ENCODE measurements at places on chromosomes 16 and 17.

DNA sequence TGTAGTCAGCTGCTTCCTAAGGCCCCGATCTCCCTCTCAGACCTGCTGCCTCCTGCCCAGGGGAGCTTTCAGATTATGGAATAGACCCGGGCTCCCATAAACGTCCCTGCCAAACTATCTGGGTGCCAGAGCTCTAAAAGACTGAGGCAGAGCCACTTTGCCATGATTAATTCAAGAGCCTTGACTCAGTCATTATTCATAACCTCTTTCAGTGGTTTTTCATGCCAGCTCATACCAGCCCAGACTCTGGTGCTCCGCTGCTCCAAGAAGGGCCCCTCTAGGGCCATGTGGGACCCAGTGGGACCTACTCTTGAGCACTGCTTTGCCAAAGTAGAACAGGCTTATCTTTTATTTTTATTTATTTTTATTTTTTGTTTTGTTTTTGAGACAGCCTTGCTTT is 23.9 kb downstream of the DNAI2 start:
- peak; percentile 72 for DNase-seq

- no peak for DNase-seq
Observed at GRCh38 chr17:59899099-59899498, 6.2 kb downstream of the RPS6KB1 start.

DNA sequence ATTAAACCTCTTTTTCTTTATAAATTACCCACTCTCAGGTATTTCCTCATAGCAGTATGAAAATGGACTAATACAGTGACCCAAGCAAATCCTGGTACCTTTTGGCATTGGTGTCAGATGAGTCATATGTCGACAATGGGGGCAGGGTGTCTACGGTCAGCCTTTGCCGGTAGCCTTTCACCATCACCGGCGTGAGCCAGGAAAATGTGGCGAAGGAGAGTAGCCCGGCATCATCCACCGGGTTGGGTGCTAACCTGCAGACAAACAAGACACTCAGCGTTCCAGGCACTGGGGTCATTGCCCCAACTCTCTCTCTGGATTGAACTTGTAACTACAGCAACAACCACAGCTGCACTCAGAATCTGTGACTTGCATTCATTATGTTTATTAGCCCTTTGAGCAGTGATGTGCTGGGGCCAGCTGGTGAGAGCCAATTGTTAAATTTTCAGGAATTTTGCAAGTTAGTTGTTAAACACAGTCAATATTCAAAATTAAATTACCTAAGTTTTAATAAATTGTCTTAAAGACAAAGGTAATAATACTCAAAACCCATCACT is 11.9 kb downstream of the ABCC12 start:
- no peak for DNase-seq

DNA sequence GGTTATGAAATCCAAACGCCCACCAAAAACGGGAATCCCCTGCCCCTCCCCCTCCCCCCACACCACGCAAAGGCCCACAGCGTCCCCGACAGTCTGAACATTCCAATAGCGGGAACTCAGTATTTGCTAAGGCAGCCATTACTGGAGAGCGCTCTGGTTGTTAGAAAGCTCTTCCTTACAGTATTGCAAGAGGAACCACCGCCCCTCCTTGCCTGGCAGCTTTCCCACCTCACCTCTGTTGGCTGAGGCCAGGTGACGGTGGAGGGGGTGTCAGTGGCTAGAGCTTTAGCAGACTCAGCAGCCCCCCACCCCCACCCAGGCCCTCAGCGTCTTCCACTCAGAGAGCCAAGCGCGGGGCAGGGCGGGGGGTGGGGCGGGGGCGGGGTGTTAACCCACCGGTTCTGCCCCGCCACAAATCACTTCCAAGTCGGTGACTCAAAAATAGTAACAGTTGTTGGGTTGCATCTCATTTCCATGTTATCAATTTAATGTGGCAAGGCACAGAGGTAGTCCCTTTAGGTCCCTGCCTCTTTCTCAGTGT is 2.2 kb upstream of the PLEKHH3 start:
- peak; percentile 62 for DNase-seq

GRCh38 chr16:30743716-30744115 is 4.5 kb upstream of the PHKG2 start:
- DNase-seq, result no peak

- DNase-seq, result no peak
Observed at GRCh38 chr17:56023851-56024250, 129.4 kb upstream of the ANKFN1 start.

- no peak for DNase-seq
Observed at GRCh38 chr17:2415081-2415480, 14.2 kb upstream of the MNT start.

GRCh38 chr16:80200079-80200478 is 340.7 kb upstream of the DYNLRB2 start:
- no peak for DNase-seq

DNA sequence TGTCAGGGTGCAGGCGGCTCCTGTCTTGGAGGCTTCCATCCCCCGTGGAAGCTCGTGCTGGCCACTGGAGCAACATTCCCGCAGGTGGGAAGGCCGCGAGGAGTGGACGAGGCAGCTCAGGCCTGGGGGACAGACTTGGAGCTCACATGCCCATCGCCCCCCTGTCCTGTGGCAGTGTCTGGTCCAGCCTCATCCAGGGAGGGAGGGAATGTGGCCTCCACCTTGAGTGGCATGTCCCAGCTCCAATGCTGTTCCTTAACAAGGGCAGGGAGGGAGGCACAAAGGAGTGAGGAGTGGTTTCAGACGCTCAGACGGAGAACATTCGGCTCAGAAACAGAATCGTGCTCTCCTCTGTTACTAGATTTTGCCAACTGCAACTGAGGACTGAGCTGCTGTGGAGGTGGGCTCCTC is 159.4 kb upstream of the CHMP6 start:
- DNase-seq, result no peak

DNA sequence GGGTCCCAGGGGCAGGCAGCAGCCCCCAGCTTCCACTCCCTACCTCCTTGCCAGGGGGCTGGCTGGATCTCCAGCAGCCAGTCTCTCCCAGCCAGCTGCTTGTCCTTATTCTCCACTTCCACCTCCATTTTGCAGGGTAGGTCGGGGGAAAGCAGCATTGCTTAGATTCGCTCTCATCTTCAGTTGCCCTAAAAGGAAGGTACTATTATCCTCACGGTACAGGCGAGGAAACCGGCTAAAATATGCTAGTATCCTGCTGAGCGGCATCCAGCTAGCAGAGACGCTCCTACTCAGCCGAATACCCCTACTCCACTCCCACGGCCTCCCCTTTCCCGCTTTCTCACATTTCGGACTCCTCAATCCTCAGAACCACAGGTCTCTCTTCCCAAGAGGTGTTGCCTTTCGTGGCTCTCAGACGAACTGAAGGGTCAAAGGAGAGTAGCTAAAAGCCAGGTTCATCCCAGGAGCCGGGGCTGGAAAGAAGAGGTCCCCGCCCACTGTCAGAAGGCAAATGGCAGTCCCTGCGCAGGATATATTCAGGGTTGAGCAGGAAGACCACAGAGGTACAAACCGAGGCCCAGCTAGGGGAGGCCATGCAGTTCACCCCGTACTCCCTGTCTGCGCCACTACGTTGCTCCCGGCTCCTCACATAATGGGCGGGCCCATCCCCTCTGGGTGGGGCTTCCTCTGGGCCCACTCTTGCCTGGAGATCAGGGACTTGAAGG is 1.7 kb upstream of the RAB11FIP4 start:
- DNase-seq, result no peak

DNA sequence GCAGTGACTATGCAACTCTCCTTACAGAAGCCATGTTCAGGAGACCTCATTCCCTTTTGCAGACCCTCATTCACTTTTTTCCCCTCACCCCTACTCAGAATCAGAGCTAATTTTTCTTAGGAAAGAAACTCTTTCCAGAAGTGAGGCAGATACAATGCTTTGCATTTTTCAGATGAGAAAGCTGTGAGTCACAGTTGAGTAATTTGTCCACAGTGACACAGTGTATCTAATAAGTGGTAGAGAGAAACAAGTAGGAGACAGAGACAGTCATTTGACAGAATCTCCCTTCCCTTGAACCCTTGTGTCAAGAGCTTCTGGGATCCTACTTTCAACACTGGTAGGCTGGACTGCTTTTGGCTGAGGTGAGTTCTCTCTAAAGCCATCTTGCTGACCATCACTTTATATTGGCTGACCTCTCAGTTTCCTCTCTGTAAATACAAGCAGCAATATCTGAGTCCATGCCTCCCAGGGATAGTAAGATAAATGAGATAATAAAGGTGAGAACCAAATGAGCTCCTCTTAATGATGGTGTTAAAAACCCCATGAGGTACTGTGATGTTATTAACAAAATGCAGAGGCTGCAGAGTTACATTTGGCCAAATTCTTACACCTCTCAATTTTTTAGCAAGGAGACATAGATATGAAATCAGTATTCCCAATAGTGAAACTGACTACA is 130.8 kb downstream of the CA10 start:
- no peak for DNase-seq

- no peak for DNase-seq
Observed at GRCh38 chr17:71870546-71870862, 250.3 kb upstream of the SOX9 start.

DNA sequence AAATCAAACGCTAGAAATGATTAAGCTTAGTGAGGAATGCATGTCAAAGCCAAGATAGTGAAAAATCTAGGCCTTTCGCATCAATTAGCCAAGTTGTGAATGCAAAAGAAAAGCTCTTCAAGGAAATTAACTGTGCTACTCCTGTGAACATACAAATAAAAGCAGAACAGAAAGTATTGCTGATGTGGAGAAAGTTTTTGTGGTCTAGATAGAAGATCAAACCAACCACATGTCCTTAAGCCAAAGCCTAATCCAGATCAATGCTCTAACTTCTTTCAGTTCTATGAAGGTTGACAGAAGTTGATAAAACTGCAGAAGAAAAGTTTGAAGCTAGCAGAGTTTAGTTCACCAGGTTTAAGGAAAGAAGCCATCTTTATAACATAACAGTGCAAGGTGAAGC is 1044.6 kb downstream of the CDH11 start:
- DNase-seq, result no peak

DNA sequence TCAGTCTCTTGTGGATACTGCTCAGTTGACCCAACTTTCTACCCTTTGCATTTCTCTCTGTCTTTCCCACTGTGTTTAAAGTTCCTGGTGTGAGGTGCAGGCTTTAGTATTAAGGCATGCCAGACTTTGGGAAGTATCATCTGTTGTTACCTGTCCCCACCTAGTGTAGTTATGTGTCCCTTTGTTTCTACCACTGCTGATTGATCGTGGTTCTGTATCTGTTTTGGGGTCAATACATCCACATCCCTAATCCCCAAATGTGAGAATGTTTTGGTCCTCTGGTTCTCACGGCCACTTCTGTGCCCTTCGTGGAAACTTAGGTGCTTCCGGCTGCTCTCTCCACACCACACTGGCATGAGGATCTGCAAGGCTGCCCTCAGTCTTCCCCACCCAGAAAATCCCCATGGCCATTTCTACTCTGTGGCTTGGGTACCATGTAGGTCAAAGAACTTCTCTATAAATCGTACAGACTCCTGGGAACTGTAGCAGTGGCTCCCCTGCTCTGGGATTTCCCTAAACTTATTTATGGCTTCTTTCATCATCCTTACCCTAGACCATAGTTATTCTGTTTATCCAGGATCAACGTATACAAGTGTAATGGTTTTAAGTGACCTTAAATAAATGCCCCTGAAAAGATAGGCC is 443.2 kb downstream of the XYLT1 start:
- DNase-seq, result no peak

DNA sequence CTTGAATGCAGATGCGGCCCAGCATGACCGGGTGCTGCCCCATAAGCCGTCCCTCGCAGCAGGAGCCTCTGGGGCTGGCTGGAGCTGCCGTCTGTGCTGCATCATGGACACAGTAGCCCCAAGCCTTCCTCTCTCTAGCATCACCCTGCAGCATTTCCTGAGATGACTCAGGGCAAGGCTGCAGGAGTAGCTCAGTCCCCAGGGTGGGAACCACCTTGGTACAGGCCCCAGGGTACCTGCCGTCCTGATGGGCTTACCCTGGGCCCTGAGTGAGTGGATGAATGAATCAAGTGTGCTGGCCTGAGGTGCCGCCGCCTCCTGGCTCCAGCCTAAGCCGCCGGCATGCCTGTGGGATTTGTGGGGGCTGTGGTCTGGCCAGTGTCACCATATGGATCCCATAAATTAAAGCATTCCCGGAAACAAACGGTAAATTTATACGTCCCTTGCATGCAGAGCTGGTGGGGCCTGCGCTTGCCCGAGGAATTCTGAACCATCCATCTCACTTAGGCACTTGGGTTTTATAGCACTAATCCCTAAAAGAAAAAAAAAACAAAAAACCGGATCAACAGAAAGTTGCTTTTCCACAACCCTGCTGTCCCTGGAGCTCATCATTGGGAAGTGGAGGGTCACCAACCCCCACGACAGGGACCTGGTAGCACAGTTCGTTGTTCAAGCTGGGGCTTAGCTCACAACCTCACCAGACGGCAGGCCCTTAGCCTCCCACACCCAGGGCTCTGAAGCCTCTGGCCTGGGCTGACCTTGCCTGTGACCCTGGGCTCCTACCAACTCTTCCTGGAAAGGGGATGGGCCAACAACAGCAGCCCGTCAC is 242.6 kb upstream of the CIBAR2 start:
- DNase-seq, result no peak

DNA sequence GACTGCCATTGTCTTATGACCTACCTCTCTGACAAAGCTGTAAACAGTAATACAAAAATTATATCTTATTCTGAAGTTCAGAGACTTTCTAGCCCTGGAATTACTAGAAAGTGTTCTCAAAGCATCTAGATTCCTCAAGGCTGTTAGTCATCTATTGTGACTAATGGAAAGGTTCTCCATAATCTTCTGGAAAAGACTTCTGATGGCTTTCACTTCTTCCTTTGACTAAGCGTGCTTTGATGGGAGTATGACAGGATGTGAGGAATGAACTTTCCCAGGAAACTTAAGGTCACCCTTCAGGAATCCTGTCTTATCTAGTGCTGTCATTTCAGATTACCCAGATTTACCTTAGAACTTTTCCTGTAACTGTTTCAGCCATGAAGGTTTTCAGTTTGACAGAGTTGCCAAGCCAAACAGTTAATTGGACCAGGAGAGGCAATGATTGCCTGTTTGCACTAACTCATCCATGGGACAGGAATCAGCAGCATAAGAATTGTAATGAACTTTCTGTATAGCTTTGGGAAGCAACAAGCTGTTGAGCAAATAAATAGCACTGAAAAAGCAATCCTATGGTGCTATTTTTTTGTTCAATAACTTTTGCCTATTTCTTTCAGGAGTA is 43.5 kb downstream of the AP2B1 start:
- no peak for DNase-seq

GRCh38 chr17:30513346-30513745 is 36.1 kb downstream of the GOSR1 start:
- DNase-seq, result no peak

All from activated CD4-positive, alpha-beta memory T cell treated with anti-CD3 and anti-CD28 coated beads for 36 hours (primary cell).